ENCODE measurements at places on chromosomes 13 and 19. TPM values are rescaled to one million over a fixed set of nuclear protein-coding genes. Genes with fewer than 3 reads are reported as not detected.

TEKTIP1 gene
- total RNA-seq: not detected

SYNE4 gene
- under 0.01 TPM for total RNA-seq

FUT1 gene
- 1.7 TPM for total RNA-seq

MEF2B gene
- 1.00 TPM for total RNA-seq

PLIN5 gene
- not detected for total RNA-seq

TSHZ3 gene
- total RNA-seq: 3.7 TPM

RAB3A gene
- 7.7 TPM for total RNA-seq

S1PR5 gene
- under 0.01 TPM for total RNA-seq

WTIP gene
- total RNA-seq: 5.9 TPM

PSG7 gene
- not detected for total RNA-seq

EDNRB gene
- 398 TPM for total RNA-seq

PEAK3 gene
- not detected for total RNA-seq

RPL13A gene
- 2,312 TPM for total RNA-seq

SPTBN4 gene
- 1.00 TPM for total RNA-seq

SLC17A7 gene
- under 0.01 TPM for total RNA-seq

All from melanocyte of skin (primary cell).